ENCODE measurements at places on chromosomes 6 and 20.

- no peak for DNase-seq
Measured at GRCh38 chr6:143936347-143936746, 71.7 kb downstream of the PLAGL1 start.

GRCh38 chr6:89371849-89372505, 19.5 kb upstream of the UBE2J1 start:
- no peak for DNase-seq

GRCh38 chr20:32841174-32841573, 17.5 kb upstream of the EFCAB8 start:
- no peak for DNase-seq

GRCh38 chr20:50338479-50339391, 148.1 kb downstream of the CEBPB start:
- DNase-seq = no peak

GRCh38 chr6:7561153-7561964, 19.9 kb downstream of the DSP start:
- peak; percentile 57 for DNase-seq

DNA sequence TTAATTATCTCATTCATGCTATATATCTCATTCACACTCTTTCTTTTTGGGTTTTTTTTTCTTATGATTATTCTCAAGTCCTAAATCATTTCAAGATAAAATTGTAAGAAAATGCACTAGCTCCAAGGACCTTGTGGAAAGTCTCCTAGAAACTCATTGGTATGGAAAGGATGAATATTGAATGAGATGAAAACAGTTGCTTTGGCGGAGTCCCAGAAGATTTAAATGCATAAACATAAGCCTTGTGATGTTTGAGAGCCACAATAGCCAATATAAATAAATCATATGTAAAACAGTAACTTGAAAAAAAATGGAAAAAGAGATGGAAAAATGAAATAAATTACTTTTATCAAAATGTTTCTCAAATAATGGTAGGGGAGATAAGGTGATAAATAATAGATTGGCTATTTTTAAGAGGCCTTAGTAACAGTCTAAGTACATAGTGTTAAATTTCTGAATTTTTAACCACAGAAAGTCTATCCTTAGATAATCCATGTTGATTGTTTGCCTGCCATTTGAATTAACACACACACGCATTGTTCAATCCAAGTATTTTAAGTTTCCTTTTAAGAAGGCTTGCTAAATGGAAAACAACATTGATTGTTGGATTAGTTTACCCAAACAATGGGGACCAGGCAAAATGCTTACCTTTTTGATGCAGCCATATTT, 81.1 kb upstream of the CD2AP start:
- no peak for DNase-seq

DNA sequence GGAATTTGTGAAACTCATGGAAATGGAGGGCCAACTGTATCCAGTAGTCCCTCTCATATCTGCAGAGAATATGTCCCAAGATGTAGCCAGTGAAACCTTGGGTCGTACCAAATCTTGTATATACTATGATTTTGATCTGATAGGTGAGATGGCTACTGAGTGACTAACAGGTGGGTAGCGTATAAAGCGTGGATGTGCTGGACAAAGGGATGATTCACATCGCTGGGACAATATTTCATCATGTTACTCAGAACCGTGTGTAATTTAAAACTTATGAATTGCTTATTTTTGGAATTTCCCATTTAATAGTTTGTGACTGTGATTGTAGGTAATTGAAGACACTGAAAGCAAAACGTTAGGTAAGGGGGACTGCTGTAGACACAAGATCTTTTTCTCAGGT, 144.1 kb downstream of the SMAP1 start:
- DNase-seq = no peak

DNA sequence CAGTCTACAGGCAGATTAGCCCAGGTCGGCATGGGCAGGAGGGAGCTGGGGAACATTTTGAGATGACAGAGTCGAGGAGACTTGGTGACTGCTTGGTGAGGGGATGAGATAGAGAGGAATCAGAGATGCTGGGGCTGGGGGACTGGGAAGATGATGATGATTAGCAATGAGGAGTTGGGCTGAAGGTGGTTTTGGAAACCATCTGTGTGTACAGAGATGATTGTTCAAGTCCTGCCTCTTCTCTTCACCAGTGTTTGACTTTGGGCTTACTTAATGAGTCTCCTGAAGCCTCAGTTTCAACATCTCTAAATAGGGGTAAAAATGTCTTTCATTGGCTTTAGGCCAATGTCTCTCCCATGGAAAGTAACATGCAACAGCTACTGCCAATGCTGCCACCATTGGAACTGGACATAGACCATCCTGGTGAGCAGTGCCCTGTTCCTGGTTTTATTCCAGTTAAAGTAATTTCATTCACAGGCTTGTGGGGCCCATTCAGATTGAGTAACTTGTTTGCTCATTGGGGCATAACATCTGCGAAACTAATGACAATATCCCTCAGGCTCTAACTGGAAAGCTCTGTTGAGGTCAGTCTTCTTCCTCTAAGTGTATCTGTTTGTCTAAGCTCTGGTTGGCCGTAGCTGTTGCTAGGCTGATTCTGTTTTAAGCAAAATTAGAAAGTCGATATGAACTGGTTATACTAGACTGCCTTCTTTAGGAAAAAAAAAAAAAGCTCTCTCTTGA, 99.1 kb downstream of the ARMC2 start:
- DNase-seq = peak; percentile 89

- no peak for DNase-seq
Measured at GRCh38 chr6:44217332-44218143, 812 bp downstream of the MYMX start.

DNA sequence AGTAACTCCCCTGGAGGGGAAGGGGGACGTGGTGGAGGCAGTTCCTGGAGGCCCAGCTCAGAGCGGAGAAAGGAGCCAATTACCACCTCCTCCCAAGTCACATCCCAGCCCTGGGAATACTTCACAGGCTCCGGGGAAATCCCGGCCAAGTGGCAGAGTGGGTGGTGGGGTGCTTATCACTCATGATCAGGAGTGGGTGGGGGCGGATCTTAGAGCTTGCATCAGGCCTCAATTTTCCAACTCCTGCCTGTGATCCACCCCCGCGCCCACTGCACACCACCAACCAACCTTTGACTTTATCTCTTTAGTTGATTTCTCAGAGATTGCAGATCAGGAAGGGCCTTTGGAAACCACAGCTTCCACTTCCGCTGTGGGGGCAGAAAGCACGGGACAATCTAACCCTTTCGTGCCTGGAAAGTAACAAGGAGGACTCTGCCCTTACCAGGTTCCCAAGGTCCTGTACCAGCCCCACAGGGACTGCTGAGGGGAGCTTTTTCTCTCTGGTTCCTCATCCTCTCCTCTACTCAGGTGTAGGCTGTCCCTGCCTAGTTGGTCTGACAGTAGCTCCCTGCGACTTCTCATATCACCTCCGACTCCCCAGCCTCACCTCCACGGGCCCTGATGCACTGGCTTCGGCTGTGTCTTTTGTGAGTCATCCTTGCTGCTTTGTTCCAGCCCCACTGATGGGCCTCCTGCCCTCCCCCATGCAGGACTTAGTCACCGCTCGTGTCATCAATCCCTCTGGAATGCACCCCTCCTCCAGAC, 24.9 kb upstream of the IER3 start:
- peak; percentile 92 for DNase-seq

- DNase-seq = no peak
Measured at GRCh38 chr20:10902576-10903282, 228.9 kb upstream of the JAG1 start.

DNA sequence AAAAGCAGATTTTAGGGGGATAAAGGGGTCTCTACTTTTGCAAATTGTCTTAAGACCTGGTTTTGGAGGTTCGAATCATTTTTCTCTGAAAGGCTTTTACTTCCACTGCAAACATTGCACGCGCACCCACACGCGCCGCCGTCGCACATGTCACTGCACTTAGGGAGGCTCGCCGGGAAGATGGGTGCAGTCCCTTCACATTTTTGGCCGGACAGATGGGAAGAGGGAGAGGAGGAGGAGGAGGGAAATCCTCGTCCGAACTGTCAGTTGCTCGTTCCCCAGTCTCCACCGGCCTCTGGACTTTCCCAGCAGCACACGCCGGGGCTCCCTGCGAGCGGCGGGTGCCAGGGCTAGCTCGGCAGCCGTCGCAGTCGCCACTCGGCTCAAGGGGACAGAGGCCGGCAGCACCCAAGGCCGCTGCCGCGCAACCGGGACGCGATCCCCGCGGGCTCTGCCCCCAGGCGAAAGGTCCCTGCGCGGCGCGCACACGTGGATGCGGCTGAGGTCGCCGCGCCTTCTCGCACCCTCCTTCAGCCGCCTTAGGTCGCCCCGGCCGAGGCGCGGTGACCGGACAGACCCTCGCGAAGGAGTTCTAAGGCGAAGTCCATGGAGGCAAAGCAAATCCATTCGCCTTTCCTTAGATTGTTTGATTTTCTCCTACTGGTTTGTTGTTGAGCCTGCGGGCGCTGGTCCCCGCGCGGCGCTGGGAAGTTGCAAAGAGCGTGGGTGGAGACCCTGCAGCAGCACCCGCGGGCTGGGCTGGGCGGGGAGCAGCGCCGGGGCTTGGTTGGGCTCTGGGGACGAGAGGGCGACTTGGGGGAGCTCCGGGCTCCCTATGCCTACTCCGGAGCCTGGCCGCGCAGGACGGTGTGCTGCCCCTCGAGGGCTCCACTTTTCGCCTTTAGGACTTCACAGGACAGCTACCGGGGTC, 1.2 kb downstream of the MYB start:
- DNase-seq = no peak

DNA sequence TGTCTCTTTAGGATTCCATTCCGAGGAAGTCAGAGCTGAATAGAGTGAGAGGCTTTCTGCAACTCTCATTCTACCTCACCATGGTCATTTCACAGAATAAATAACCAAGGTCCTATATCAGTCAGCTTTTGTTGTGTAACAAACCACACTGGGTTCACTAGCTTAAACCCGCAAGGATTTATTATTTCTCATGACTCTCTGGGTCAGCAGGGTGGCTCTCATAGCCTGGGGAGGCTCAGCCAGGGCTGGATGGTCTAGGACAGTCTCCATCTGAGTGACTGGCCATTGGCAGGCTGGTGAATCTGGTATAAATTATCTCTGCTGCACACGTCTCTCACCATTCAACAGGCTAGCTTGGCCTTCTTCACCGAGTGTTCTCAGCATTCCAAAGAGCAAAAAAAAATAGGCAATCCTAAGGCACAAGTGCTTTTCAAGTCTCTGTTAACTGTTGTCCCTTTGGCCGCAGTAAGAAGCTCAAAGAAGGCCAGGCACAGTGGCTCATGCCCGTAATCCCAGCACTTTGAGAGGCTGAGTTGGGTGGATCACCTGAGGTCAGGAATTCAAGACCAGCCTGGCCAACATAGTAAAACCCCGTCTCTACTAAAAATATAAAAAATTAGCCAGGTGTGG, 39.7 kb downstream of the ISM1 start:
- DNase-seq = no peak

GRCh38 chr20:35034145-35034544, 58.5 kb downstream of the TRPC4AP start:
- DNase-seq = no peak

DNA sequence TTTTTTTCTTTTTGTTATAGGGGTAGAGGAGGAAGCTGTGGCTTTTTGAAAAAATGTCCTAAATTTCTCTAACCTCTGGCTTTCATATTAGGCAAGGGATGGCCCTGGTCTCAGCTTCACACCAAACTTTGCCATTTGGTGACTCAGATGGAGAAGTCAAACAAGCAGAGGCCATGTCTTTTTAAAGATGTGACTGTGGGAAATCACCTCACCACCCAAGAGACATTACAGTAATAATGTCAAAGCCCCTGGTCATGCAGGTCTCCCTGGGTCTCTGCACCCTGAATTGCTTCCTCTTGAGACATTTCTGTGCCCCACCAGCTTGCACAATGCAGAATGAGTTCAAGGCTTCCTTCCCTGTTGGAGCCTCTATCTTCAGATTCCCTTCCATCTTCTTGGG, 39.5 kb upstream of the ADGRF5 start:
- no peak for DNase-seq

DNA sequence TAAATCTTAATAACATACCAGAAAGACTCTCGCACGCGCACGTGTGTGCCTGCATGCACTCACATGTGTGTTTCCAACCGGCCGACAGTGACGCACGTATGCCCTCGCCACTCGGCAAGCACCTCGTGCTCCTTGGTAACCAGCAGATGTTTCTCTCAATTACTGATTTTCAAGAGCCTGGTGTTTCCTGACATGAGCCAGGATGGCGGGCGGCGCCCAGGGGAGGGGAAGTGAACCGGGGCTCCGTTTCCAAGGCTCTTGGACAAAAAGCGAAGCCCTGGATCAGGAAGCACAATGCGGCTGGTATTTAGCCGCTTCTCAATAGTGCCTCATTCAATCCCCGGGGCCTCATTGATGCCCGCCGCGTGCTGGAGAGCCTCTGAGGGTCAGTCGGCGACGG, 37.7 kb downstream of the PMEPA1 start:
- no peak for DNase-seq

DNA sequence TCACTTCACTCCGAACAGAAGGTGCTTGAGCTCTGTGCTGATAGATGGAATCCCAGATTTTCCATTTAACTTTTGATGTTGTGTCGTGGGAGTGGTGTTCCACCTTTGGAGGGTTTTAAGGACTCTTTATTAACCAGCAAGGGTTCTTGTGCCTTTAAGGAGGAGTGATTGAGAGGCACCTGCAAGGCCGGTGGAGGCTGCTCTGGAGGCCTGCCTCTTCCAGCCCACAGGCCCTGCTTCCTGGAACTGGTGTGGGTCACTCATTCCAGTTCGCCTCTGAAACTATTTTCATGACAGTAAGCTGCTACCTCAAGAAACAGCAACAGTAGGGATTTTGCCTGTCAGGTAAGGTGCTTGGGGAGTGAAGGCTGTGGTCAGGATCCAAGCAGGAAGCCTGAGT, 58.8 kb upstream of the APCDD1L start:
- no peak for DNase-seq

- no peak for DNase-seq
Measured at GRCh38 chr6:82364087-82365015, 734 bp downstream of the TPBG start.

DNA sequence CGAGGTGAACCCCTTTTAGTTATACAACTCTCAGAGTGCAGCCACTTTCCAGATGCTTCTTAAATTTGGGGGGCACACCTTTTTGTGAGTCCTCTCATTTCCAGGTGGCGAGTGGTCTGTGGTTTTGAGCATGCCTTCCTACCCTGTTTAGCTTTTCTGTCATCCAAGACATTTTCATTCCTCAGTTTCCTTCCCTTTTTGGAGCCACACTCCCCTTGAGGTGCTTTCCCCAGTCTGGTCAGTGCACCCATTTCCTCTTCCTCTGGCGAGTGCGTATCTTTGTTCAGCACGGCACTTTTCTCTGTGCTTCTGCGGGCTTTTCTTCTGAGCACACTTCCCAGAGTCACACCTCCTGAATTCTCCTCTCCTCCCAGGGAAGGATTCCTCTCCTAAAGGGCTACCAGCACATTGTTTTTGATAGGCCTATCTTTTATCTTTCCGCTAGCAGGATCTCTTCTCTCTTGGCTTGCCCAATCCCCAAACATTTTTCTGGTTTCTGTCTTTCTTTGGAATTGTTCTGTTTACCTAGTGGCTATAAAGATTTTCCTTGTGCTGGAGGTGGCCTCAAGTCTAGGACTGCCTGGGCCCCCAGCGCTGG, 1.4 kb downstream of the PHF20 start:
- DNase-seq = no peak

- no peak for DNase-seq
Measured at GRCh38 chr6:46655803-46656202, 3.0 kb downstream of the SLC25A27 start.

Data from kidney epithelial cell (primary cell).